ENCODE measurements at places on chromosomes 7 and 10. TPM values are rescaled to one million over a fixed set of nuclear protein-coding genes. Genes with fewer than 3 reads are reported as not detected.

Gene MKX
- total RNA-seq, result 2.3 TPM

Gene PIK3CG
- 3.0 TPM for total RNA-seq

Gene FAM180A
- 2.6 TPM for total RNA-seq

Gene INMT
- total RNA-seq, result 212 TPM

Gene DNAJB12
- total RNA-seq, result 30.1 TPM

Gene SPDYE8
- total RNA-seq, result not detected
